ENCODE measurements at places on chromosomes 12 and 14.
A peak's percentile ranks its signal among the peaks of the same experiment; 100 is the strongest.

DNA sequence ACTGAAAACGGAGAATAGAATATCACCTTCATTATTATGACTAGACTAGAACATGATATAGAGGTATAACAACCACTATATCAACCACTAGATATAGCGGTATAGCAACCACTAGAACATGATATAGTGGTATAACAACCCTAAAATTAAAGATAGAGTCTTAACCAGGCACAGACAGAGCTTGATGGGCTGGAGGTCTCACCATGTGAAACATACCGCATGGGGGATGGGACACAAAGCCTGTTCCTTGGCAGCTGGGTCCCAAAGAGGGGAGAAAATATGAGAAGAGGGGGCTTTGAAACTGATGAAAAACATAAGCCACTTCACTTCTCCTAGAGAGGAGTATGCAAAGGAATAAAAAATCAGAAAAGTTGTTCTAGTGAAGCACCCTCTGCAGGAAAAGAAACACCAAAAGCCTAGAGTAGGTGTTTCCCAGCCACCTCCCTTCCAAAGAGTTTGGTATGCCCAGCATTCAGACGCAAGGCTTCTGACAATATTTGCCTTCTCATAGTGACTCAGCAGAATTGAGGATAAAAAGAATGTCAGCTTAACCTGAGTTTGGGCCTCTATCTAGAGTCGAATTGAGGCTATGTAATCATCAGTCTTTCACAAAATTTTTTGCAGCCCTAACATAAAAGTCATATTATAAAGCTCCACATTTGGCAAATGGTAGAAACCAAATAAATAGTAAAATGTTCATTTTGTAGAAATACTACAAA is 316.4 kb downstream of the NOVA1 start:
- DNase-seq = no peak

- DNase-seq = no peak
Observed at GRCh38 chr12:76623931-76624330, 64.4 kb upstream of the OSBPL8 start.

DNA sequence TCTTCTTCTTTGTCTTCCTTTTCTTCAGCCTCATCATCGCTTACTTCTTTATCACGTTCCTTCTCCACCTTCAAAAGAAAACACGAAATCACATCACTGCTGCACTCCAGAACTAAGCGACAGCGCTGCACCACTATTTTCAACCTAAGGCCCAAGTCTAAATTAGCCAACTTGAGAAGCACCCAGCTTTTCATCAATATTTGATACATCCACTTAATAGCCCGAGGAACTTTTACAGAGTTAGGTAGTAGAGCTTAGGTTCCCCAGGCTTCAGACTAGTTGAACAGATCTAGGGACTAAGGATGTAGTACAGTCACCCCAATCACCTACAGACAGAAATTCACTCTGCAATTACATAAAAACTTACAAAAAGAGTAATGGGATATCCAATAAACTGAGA is 1.9 kb downstream of the HSP90AA1 start:
- no peak for DNase-seq

- no peak for DNase-seq
Observed at GRCh38 chr12:23758608-23759007, 190.9 kb downstream of the SOX5 start.

DNA sequence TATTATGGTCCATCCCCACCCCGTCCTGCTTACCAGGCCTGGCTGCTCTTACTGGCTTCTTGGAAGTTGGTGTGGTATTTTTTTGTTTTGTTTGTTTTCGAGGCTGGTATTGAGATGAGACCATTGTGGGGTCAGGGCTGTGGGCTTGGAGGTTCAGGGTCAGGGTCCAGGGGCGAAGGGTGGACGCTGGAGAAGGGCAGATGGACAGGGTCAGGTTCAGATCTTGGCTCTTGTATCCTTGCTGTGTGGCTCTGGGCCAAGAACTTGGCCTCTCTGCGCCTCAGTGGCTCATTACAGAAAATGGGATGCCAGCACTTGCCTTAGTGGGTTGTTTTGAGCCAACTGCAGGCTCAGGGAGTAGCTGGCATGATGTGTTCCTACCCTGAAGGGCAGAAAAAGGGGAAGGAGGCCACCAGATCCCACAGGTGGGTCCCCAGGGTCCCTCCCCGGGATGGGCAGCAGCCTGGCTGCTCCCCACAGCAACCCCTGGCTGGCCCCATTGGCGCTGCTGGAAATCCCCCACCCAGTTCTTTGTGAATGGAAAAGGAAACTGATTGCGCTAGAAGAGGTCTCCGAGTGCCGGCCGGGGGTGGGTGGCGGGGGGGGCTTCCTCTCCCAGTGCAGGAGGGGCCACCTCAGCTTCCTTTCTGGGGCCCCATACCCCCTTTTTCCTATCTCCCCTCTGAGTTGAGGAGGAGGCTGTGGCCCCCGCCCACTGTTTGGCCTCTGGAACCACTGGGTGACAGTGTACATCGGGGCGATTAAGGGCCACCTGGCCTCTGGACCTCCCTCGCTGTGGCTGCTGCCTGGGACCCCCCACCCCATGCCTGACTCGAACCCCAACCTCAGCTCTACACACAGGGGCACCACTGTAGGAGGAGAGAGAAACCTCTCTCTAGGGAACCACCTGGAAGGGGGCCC is 25.0 kb downstream of the SH2B3 start:
- DNase-seq = no peak

GRCh38 chr14:69559581-69560011 is 15.1 kb downstream of the CCDC177 start:
- DNase-seq = peak; percentile 44

DNA sequence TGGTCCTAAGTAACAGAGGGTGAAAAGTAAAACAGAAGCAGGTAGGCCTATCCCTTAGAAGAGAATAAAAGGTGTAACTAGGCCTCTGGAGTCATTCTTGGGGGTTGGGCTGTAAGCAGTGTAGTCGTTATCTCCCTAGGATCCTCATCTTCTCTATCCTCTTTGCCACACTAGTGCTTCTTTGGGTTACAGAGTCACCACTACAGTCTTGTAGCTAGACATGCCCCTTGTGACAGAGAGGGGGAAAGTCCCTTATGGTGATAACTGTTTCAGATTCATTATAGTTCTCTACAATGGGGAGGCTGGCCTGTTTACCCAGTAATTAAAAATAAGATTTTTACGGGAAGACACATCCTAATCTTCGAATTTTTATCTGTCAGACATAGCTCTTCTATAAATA is 16.4 kb upstream of the SRP54 start:
- no peak for DNase-seq

DNA sequence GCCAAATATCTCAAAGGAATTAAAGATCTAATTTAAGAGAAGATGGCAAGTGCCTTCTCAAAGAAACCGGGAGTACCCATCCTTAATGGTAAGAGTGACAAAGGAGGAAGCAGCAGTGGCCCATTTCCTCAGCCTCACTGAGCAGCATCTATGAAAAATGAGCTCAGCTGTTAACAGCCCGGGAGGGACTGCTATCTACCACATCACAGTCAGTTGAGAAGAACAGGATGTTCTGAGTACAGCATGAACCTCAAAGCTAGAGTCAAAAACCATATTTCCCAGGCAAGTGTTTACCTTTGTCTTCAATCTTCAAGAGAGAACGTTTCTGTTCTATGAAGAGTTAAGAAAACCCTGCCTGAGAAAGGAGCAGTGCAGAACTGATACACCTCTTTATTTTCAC is 115.0 kb downstream of the BTG1 start:
- peak; percentile 23 for DNase-seq

DNA sequence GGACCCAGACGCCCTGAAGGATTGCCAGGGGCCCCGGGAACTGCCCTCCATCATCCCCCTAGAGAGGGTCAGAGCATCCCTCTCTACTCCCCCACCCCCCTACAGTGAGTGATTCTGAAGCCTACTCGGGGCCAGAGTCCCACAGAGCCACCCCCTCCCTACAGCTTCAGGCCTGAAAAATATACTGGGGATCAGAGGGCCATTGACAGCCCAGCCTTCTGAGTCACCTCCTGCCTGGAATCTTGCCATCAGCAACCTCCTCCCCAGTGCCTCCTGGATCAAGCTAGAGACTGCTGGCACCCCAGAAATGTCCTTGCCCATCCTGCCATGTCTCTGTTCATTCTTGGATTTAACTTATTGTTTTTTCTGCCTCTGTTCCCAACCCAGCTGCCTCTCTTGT is 21.7 kb upstream of the MIA2 start:
- no peak for DNase-seq

DNA sequence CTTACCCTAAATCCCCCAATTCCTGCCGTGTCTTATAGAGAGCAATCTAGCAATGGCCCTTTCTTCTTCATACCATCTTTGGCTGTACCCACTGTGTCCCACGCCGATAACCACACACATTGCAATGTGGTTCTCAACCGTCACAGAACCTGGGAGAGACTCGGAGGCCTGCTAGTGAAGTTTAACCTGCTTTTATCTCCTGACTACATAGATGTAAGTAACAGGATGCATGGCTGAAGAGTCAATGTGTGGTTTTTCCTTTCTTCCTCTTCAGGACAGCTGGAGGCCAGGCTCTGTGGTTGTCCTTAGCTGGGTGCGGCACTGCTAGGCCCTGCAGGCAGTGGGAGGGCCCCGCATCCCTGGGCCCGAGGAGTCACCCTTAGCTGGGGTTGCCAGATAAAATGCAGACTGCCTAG is 51.3 kb downstream of the ZNF664 start:
- no peak for DNase-seq

Measured in femur (tissue), 1 donor.